Foreskin fibroblast (primary cell): ENCODE measurements at places on chromosomes 5 and 9.

GRCh38 chr9:127402401-127403090 lies 5.6 kb downstream of the SLC2A8 start:
- DNase-seq: no peak

- DNase-seq: peak; percentile 5
These were observed at the start of gene PCAT7 for GRCh38 chr9:94554439-94555331. Gene PCAT7 (plus strand): TSS chr9:94555083.

DNA sequence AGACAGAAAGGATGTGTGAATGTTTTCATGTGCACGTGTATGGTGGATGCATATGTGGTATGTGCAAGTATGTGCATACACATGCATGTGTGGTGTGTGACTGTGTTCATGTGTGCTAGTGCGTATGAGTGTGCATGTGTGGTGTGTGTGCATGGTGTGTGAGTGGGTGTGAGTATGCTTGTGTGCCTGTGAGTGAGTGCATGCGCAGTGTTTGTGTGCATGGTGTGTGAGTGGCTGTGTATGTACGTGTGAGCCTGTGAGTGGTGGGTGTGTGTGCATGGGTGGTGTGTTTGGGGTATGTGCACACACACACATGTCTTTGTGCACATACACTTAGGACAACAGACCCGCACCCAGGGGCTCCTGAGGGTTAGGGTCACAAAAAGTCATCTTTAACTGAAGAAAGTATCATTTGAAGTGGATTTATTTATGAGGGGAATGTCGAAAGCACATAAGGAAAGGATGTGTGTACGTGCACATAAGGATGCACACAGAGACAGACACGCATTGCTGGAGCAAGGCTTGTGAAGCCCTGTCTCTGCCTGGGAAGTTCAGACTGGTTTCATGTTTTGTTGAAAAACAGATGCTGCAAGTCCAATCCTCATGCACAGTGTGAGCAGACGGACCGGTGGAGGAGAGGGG lies 237.0 kb downstream of the SYK start:
- DNase-seq: no peak

DNA sequence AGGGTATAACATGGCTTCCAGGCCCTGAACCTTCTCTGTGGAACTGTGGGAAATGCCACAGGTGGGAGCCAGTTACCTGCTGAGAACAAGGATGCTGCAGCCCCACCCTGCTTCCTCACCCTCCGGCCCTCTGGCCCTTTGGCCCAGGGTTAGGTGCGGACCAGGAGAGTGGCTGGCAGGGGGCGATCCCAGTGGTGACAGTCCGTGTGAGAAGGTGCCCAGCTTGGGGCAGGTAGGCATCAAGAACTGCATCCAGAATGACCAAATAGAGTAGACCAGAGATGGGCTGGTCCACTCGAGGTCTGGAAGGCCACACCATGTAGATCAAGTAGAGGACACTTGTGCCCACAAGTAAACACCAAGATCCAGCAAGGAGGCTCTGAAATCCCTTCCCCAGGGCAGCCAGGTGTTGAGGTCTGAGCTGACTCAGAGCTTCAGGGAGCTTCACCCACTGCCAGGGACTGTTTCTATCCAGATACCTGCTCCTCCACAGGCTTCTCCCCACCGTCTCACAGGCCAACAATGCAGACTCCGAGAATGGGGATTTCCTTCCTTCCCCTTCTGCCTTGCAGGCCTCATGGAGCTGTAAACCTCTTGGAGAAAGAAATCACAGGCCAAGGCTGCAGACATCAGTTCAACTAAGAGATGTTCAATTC lies 61.4 kb upstream of the ZSWIM6 start:
- no peak for DNase-seq

DNA sequence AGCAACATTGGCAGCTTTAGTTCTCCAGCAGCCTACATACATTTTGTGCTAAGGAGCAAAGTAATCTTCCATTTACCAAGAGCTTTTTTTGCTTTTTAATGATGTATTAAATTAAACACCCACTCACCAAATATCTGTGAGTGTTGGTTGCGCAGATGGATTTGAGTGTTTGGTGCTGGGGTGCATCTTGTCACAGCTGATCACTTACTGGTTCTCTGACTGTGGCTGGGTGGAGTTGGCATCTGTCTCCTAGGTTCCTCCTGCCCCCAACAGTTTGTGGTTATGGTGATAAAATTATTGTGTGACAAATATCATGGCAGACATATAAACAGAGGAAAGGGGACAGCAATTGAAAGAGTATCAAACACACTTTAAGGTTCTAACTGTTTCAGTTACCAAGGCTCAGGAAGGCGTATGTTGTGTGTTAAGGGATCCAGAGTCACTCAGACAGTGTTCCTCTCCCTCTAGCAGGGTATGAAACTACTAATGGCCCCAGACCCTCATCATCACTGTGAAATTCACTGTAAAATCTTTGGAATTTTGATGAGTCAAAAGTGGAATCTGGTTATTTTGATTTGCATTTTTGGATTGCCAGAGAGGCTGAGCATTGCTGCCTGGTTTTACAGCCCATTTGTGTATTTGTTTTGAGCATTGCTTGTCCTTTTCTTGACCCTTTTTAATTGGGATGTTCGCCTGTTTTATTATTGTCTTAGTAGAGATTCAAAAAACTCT lies 81.7 kb downstream of the PDE8B start:
- peak; percentile 48 for DNase-seq
